Aorta (tissue), 5 donors: ENCODE measurements at places on chromosomes 2 and 18.

GRCh38 chr18:73279498-73279897, 411.7 kb upstream of the NETO1 start:
- no peak for DNase-seq

GRCh38 chr2:74228772-74229171, 30.4 kb downstream of the MTHFD2 start:
- no peak for DNase-seq

DNA sequence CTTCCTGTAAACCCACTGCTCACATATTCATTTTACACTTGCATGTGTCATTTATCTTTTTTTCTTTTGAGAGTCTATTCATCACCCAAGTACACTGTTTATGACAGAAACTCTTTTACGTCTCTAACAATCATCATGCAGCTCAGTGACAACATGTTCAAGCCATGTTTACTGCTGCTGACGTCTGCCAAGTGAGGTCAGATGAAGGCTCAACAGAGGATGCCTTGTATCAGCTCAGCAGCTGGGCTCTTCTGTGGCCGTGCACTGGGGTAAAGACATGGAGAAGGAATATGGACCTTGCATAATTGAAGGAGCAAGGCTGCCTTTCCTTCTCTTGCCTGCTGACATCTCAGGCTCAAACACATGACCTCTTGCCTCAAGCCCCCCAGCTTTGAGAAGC, 99.6 kb downstream of the ADD2 start:
- no peak for DNase-seq

DNA sequence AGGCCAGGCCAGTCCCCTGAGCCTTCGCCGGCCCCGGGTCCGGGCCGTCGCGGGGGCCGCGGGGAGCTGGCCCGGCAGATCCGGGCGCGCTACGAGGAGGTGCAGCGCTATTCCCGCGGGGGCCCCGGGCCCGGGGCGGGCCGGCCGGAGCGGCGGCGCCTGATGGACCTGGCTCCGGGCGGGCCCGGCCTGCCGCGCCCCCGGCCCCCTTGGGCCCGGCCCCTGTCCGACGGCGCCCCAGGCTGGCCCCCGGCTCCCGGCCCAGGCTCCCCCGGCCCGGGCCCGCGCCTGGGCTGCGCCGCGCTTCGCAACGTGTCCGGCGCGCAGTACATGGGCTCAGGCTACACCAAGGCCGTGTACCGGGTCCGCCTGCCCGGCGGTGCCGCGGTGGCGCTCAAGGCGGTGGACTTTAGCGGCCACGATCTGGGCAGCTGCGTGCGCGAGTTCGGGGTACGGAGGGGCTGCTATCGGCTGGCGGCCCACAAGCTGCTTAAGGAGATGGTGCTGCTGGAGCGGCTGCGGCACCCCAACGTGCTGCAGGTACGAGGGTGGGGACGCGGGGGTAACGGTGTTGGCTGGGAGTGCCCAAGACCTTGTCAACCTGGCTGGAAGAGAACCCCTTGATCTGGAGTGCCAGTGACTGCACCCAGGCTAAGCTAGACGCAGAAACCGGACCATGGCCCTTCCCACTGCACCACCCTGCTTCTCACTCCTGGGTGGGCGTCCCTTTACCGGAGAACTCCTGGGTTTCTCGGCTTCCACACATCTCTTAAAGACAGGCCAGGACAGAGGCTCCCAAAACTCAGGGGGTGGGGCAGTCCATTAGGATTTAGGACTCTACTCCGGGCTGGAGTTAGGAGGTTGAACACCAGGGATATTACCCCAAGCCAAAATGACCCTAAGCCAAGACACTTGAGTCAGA, 739 bp downstream of the PKDCC start:
- peak; percentile 57 for DNase-seq

GRCh38 chr2:109459485-109459884, 154.3 kb downstream of the SEPTIN10 start:
- peak; percentile 59 for DNase-seq

DNA sequence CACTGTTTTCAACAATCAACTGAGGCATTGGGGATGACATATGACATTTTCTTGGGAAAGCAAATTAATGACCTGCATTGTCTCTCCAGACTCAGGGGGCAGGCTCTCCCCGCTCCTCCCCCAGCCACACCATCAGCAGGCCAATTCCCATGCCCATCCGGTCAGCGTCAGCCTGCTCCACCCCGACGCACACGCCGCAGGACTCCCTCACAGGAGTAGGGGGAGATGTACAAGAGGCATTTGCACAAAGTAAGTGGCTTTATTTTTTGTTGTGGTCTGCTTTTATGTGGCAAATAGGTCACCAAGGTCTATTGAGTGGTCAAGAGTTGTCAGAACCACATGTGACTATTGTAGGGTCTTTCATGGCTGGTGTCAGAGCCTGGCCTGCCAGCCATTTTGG, 165.1 kb downstream of the DTNA start:
- DNase-seq: no peak

GRCh38 chr2:46352621-46353020, 55.4 kb downstream of the EPAS1 start:
- DNase-seq: no peak

- no peak for DNase-seq
Measured at GRCh38 chr2:222722327-222722946, 51.0 kb downstream of the MOGAT1 start.

DNA sequence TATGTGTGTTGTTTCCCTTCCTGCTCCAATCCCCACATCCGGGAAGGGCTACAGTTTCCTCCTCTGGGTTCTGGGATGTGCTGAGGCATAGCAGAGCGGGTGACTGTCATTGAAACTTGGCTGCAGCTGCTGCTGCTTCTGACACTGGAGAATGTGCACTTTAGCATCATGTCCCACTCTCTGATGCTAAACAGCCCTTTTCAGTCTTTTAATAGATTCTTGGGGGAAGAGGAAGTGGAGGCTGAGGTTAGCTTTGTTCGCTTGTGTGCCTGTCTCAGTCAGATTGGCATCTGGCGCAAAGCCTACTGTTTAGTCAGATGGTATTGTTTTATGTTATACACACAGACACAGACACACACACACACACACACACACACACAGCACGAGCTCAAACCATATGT, 136.5 kb upstream of the RND3 start:
- no peak for DNase-seq

- no peak for DNase-seq
Measured at GRCh38 chr2:55780697-55781096, 87.1 kb upstream of the PNPT1 start.

- DNase-seq: no peak
Measured at GRCh38 chr2:158045362-158045761, 56.3 kb upstream of the UPP2 start.

DNA sequence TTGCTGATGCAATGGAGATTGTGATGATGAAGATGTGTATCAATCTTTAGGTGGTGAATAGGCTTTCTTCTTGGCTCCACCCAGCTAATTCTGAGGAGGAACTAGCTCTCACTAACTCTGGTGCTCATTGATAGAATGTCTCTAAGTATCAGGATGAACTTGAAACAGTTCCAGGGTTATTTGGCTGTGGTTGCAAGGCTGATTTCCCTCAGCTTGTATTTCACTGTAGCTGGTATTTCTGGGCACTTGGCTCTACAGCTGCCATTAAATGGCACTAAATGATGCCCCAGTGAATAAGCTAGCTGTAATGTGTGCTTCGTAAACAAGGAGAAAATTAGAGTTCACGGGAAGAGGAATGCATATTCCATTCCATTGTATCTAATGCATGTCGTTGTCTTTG, 241.2 kb downstream of the RPIA start:
- DNase-seq: no peak

GRCh38 chr2:176891105-176891504, 321.5 kb upstream of the HNRNPA3 start:
- DNase-seq: no peak

GRCh38 chr2:1639086-1639858, 105.0 kb downstream of the PXDN start:
- no peak for DNase-seq

DNA sequence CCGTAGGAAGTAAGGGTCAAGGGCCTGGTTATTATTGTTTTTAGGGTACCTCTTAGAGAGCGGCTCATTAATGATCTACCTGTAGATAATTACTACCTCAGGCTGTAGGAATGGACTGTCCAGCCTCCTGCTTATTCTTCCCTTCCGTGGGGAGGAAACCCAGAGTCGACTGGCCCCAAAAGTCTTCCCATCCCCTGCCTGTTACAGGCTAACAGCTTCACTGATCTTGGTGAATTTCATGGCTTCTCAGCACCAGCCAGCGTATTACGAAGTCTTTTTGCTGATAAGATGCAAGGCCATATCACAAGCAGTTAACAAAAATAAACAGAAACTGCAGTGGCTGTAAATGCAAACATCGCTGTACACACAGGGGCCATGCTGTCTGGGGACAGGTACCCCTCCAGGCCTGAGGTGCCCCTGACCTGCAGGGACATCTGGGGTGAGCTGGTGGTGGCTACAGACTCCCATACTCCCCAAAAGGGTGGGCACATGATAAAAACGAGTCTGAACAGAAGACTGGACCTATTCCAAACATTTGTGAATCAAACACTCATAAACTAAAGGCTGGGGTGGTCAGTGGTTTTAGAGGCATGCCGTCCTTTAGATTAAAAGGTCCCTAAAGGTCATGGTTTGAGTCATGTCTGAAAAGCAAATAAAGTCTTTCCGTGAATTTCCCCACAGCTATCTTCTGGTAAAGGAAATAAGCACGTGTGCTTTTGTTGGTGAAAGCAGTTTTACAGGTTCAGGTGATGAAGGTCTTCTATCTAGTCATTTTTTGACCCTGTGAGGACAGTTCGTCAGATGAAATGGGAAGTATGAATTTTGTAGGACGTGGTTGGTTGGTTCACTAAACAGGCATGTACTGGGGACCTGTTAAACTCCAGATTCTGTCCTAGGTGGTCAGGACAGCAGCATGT, 36.7 kb downstream of the TTC39C start:
- no peak for DNase-seq

DNA sequence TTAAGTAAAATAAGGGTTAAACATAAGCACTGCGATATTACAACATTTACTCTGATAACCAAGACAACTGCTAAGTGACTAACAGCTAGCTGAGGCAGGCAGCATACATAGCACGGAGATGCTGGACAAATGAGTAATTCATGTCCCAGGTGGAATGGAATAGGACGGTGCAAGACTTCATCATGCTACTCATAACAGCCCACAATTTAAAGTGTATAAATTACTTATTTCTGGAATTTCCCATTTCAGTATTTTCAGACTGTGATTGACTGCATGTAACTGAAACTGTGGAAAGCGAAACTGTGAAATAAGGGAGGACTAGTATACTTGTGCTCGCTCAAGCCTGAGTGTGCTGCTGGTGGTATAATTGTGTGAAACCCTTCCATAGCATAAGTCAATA, 12.9 kb downstream of the IER3IP1 start:
- no peak for DNase-seq

DNA sequence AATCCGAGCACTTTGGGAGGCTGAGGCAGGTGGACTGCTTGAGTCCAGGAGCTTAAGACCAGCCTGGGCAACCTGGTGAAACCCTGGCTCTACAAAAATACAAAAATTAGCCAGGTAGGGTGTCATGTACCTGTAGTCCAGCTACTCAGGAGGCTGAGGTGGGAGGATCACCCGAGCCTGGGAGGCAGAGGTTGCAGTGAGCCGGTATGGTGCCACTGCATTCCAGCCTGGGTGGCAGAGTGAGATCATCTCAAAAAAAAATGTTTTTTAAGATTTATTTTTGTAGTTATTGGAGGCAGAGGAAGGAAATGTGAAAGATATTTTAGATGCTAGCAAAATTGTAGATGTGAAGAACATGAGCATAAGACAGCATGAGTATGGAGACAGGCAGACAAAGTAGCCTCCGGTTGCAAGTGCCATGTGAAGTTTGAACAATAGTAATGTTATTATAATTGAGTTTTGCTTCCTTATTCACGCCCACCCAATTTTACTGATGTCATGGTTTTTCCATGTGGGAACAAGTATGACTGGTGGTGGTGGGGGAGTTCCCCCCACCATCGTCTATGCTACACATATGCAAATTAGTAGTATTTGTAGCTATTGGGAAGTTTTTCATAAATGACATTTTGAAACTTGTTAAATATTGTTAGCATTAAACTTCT, 18.0 kb downstream of the REL start:
- DNase-seq: no peak

DNA sequence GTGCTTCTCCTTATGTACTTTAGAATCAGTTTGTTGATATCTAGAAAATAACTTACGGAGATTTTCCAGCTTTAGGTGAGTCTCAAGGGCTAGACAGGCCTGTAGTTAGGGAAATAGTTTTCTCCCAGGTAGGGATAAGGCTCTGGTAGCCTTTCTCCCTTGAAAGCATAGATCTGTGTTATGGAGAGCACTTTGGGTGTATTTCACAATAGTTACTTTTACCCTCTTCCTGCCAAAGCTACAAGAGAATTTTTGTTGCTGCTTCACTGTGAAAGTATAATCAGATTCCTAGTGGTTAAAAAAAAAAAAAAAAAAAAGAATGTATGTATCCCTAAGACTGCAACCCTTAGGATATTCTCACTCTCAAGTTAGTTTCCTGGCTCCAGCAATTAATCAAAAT, 267.5 kb downstream of the PIK3C3 start:
- no peak for DNase-seq

DNA sequence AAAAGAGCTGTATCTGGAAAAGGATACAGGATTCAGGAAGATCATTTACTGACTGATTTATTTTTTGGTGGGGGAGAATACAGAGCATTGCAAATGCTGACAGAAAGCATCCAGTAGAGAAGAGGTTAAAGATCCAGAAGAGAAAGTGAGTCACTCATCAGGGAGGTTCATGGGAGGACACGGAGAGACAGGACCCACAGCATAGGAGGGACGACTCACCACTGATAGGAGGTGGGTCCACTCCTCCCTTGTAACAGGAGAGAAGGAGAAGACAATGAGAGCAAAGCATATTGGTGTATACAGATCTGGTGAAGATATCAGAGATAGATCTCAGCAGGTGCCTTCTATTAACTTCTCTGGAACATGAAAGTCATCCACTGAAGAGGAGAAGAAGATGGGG, 142.4 kb upstream of the AQP4 start:
- no peak for DNase-seq

GRCh38 chr2:222862909-222863544, 2.2 kb downstream of the ACSL3 start:
- DNase-seq: no peak

- DNase-seq: no peak
Measured at GRCh38 chr2:166376488-166376828, 714 bp upstream of the SCN9A start.

DNA sequence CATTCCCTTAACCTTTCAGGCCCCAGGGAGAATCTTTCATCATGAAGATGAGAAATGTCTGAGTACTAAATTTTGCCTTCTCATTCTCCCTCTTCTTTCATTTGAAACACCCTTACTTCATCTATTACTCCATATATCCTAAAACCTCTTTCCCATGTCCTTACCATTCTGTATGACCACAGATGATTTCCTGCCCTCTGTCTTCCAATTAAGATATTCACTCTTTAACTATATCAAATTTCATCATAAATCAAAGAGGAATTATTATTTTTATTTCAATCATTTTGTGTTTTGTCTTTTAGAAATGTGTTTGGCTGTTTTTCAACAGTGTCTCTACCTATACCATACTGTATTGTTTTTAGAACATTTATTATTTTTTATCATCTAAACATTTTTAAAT, 964.9 kb upstream of the KLHL29 start:
- DNase-seq: no peak

DNA sequence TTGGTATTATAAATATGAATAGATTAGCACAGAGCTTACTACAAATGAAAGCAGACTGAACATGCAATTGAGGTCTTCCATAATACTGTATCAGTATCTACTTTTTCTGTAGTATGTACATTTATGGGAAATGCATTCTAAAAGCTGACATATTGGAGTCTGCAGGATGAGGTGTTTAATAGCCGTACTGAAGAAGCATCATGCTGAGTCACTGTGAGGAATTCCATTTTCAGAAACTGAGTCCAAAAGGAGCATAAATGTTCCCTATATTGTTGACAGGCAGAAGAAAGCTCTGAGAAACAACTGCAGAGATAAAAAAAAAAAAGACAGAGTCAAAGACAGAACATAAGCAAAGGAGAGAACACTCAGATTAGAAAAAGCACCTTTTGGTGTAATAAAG, 366.7 kb upstream of the SPHKAP start:
- DNase-seq: no peak
